NCI-H1092 treated with DMSO at 0.1 percent for 48 hours (cell line): ENCODE measurements at places on chromosomes 1 and 21.

DNA sequence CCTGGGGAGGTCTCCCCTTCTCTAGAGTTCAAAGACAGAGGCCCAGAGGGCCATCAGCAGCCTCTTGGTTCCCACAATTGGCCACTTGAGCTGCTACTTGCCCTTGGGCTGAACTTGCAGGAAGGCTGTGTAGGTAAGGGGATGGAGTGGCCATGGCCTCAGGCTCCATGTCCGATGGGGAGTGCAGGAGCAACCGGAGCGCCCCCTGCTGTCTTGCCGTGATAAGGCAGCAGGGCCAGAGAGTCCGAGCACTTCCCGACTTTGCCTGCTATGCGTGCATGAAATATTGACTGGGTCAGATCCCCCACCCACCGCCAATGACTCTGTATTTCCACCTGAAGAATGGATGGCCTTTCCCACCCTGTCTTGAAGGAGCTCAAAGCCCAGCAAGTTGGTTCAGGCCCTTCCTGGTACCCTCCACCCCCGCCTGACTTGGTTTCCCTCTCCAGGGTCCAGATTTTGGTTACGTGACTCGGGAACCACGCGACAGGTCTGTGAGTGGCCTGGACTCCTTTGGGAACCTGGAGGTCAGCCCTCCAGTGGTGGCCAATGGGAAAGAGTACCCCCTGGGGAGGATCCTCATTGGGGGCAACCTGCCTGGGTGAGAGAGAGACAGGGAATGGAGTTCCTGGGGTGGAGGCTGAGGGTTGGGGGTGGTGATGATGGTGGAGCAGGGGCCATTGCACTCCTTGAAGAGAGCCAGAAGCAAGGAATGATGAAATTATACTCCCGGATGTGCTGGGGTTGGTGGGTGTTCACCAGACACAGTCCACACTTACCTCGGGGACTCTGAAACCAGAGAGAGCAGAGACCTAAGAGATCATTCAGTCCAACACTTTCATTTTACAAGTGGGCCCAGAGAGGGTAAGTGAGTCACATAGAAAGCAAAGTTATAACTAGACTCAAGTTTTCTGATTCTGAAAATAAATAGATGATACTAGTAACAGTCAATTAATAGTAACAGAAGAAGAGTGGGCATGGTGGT, 25.6 kb downstream of the PADI3 start:
- peak; percentile 19 for DNase-seq

DNA sequence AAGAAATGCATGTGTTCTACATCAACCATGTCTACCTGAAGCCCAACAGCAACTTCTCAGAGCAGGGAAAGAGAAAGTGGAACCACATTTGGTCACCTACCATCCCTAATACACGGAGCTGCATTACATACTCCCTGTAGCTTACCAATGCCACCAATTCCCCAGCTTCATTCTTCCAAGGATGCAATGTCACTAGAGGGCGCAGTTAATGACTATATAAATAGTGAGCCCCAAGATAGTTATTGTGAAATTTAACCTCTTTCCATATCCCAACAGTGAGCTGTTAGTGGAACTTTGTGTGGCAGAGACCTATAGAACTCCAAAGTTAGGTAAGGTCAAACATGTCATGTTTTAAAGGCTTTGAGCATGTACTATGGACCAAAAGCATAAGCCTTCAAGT, 618.3 kb downstream of the SMYD3 start:
- DNase-seq, result no peak

GRCh38 chr1:163796394-163796821, 474.7 kb downstream of the NUF2 start:
- DNase-seq, result no peak

- no peak for DNase-seq
These were observed 166.4 kb upstream of the IRF2BP2 start for GRCh38 chr1:234776256-234776875.

DNA sequence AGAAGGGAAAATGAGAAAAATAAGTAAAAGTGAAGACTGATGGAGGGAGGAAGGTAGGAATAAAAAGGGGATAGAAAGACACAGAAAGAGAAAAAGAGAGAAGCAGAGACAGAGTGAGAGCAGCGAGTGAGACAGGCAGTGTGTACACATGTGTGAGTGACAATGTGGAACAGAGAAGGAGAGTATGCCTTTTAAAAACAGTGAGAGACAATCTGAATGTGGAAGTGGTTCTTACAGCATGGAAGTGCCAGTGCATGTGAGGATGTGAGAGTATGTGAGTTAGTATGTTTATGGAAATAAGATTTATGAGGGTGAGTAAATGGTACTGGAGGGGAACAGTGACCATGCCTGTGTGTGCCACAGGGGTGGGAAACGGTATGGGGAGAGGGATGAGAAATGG, 1.2 kb downstream of the NEGR1 start:
- DNase-seq, result peak; percentile 6

DNA sequence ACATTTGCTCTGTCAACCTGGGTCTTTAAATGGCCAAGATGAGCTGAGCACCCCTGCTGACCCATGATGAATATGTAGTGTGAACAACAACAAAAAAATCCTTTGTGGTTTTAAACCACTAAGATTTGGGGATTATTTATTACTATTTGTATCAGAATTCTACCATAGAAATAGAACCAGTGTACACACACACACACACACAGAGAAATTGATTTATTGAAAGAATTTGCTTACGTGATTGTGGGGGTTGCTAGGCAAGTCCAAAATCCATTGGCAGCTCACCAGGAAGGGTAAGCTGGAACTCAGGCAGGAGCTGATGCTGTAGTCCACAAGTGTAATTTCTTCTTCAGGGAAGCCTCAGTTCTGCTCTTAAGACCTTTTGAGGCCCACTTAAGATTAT, 82.5 kb upstream of the MAP1LC3C start:
- no peak for DNase-seq

GRCh38 chr1:8259498-8260290, 58.2 kb upstream of the SLC45A1 start:
- DNase-seq, result peak; percentile 53

GRCh38 chr1:147852706-147853225, 49.8 kb upstream of the GJA8 start:
- no peak for DNase-seq

DNA sequence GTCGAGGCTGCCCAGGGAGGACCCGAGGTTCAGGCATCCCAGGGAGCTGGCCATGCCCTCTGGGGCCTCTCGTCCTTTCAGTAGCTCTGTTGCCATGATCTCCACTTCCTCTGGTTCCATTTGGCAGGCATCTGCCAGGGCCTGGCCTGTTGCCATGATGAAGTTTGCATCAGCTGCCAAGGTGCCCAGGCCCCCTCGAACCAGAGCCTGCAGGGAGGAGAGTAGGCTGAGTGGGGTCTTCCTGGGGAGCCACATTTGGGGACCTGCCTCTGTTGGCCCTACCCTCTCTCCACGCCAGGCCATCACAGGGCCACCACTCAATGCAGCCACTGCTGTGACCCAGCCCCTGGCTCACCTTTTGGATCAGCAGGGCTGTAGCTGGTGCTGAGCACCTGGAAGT, 16.4 kb upstream of the KIF21B start:
- peak; percentile 61 for DNase-seq

DNA sequence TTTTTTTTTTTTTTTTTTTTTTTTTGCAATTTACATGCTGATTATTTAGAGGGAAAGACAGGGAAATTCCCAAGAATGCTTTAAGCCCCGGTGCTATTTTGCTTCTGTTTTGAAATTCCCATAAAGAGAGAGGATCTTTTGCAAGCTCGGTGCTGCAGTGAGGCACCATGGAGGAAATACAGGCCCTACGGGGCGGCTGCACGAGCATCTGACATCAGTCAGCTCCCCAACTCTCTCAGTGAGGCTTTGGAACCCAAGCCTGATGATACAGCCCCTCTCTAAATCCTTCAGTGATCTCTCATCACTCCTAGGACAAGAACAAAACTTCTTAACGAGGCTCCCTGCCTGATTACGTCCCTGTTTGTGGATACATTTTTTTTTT, 791 bp upstream of the CHI3L1 start:
- DNase-seq, result no peak

DNA sequence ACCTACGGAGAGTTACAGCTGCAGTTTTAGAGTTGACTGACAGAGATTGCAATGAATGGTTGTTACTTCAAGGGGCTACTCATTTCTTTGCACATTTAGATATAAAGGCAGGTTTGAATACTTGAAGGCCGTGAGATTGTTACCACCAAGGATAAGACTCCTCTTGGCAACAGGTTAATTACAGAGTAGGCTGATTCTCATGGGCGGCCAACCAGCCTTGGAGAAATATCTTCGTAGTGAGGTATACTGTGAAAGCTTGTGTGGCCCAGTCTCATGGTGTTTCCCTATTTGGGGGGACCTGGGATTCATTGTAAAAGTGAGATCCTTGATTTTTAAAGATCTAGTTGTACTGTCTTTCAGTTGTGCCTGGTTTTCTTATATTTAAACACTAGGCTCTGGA, 103.2 kb upstream of the OLFM3 start:
- DNase-seq, result no peak

DNA sequence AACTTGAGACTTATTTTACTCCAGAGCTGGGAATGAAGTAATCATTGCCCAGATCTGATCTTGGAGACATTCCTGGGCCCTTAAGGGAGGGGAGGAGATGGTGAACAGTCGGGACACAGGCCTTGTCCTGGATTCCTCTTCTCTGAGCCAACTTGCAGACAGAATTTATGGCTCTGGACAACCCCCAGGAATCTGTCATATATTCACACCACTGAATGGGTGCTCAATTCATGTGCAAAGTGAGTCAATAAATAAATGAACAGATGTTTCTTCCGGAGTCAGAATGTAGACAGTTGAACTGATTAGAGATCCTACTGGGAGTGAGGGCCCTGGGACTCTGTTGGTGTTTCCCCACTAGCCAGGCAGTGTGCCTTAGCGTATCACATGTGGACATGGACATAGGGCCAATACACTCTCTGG, 2.6 kb downstream of the TUFT1 start:
- peak; percentile 18 for DNase-seq

GRCh38 chr1:50877641-50878040, 82.4 kb downstream of the FAF1 start:
- DNase-seq, result no peak

DNA sequence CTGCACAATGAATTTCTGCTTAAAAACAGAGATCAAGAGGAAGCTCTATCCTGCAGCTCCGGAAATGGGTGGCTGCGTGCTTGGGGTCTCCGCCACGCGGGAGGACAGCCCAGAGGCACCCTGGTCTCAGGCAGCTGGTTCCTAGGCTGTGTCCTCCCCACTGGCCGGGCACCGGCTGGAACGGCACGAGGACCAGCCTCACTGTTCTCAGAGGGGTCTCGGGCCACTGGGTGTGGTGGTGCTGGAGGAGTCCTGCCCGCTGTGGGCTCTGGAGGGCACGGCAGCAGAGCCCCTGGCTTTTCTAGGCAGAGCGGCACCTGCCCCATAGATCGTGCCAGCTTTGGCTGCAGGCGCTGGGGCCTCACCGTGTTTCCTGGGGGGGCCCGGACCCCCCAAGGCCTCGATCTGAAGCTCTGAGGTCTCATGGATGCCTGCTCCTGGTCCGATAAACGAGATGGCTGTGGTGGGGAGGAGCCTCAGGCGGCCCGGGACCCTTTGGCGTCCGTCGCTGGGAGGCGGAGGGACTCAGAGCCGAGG, 8.2 kb upstream of the RNF223 start:
- DNase-seq, result no peak

DNA sequence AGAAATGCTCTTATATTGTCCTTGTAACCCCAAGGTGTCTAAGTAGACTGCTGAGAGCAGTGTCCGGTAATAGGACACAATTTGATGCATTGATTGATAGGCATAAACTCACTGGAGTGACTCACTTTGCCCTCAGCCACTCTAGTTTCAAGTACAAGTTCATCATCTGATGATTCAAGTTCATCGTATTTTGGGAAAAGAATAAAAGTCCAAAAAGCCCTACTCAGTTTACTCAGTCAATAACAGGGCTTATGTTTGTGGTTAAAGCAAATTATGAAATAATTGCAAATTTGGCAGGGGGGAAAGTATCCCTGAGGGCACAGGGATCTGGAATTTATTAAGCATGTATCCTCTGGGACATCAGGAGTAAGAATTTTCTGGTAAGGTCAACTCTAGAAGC, 7.6 kb upstream of the ATF3 start:
- DNase-seq, result no peak

GRCh38 chr1:202692959-202693555, 17.2 kb downstream of the SYT2 start:
- peak; percentile 11 for DNase-seq

DNA sequence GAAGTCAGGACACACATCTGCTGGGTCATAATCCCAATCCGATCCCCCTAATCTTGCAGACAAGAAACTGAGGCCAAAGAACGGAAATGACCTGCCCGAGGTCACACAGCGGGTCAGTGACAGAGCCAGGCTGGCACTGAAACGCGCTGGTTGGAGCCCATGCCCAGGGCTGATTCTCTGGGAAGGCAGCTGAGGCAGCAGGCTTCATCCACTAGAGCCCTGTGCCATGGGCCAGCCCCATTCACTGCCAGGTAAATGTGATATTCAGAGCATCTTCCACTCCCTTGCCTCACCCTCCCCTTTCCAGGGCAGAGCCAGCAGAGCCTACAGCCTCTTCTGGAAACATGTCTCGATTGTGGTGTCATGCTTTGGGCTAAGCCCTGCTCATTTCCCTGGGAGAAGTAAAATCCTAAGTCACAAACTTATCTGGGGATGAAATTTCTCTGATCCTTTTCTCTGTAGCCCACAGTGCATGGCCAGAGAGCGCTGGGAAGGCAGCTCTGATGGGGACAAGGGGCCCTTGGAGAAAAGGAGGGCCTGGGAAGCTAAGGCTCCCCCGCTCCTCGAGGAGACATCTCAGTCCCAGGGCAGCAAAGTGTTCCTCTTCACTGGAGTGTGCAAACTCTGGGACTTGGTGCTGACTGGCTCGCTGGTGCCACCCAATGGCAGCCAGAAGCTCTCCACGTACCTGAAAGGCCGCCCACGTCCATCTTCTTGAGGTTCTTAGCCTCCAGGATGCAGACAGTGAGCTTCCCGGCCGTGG, 110.4 kb downstream of the SYT2 start:
- peak; percentile 14 for DNase-seq

DNA sequence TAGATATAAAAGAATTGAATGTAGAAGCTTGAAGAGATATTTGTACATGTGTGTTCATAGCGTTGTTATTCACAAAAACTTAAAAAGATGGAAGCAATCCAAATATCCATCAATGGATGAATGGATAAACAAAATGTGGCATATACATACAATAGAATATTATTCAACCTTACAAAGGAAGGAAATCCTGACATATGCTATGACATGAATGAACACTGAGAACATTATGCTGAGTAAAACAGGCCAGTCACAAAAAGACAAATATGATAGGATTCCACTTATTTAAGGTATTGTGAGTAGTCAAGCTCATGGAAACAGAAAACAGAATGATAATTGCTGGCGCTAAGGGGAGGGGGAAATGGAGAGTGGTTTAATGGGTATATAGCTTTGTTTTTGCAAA, 47.0 kb upstream of the DYRK1A start:
- no peak for DNase-seq
